ENCODE measurements at places on chromosomes 5 and 9.

DNA sequence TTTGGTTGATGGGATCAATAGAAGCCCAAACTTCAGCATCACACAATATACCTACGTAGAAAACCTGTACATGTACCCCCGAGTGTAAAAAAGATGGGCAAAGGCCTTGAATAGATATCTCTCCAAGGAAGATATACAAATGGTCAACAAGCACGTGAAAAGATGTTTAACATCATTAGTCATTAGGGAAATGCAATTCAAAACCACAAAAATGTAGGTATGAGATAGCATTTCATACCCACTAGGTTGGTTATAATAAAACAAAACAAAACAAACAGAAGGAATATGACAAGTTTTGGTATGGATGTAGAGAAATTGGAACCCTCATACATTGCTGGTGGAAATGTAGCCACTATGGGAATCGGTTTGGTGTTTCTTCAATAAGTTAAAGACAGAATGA lies 33.1 kb upstream of the PPARGC1B start:
- DNase-seq = no peak

GRCh38 chr5:129356846-129357245 lies 103.3 kb upstream of the ADAMTS19 start:
- DNase-seq = no peak

- peak; percentile 45 for DNase-seq
Measured at GRCh38 chr9:114954956-114955582, 24.7 kb upstream of the TNFSF8 start.

GRCh38 chr9:91720751-91721705 lies 229.0 kb downstream of the ROR2 start:
- DNase-seq = no peak

- no peak for DNase-seq
Measured at GRCh38 chr5:167853421-167853820, 438.0 kb upstream of the WWC1 start.

DNA sequence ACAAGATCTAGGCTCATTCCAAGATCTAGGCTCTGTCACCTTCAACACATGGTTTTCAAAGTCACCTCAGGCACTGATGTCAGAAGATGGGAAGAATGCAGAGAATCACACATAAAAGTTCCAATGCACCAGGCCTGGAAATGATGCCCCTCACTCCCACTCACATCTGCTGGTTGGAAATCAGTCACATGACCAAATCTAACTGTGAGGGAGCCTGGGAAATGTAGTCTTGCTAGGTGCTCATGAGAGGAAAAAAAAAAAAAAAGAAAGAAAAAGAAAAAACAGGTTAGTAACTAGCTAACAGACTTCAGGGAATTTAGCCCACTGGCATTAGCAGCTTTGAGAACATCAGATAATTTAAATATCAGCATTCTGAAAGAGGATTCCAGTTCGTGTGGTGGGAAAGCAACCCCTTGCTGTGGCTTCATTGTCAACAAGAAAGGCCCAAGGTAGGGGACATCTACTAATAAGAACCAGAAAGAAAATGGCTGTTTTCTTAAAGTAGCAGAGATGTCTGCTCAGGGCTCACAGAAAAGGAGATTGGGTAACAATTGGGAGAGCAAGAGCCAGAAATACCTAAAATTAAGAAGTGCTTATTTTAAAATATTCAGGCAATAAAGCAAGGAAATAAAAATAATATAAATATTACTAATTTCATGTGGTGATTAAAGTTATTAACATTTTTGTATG lies 614.3 kb downstream of the ACTL7B start:
- DNase-seq = no peak

DNA sequence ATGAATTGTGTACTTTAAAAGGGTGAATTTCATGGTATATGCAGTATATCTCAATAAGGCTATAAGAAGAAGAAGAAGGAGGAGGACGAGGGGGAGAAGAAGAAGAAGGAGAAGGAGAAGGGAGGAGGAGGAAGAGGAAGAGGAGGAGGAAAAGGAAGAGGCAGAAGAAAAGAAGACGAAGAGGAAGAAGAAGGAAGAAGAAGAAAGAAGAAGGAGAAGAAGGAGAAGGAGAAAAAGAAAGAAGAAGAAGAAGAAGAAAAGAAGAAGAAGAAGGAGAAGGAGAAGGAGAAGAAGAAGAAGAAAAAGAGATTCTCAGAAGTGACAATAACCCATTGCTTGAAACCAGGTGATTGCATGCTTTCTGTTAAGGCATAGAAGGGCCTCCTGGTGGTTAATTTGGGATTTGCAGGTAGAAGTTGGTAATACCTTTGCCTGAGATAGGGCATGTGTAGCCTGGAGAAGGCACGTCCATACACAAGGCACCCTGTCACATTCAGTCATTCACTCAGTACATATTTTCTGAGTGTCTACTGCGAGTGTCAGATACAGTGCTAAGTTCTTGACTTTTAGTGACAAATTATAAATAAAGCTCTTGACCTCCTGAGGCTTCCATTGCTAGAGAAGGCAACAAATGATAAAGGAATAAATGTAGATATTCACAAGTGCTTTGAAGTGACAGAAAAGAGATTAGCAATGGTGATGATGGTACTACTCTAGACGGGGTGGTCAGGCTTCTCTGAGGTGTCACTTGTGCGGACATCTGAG lies 231.3 kb downstream of the NPR3 start:
- DNase-seq = peak; percentile 37

DNA sequence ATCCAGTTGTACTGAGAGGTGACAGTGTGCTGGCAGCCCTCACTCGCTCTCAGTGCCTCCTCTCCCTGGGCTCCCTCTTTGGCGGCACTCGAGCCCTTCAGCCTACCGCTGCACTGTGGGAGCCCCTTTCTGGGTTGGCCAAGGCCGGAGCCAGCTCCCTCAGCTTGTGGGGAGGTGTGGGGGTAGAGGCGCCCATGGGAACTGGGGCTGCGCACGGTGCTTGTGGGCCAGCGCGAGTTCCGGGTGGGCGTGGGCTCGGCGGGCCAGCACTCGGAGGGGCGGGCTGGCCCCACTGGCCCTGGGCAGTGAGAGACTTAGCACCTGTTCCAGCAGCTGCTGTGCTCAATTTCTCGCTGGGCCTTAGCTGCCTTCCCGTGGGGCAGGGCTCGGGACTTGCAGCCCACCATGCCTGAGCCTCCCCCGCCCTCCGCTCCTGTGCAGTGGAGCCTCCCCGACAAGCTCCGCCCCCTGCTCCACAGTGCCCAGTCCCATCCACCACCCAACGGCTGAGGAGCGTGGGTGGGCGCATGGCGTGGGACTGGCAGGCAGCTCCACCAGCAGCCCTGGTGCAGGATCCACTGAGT lies 342.2 kb upstream of the ZNF608 start:
- DNase-seq = no peak
